Esophagus muscularis mucosa (tissue), 4 donors: ENCODE measurements at places on chromosomes 2 and 18. TPM values are rescaled to one million over a fixed set of nuclear protein-coding genes. Genes with fewer than 3 reads are reported as not detected.
A peak's percentile ranks its signal among the peaks of the same experiment; 100 is the strongest.

OSBPL6 gene
- 2.7 TPM for total RNA-seq

CD8B gene
- 2.0 TPM for total RNA-seq

- no peak for DNase-seq
- no peak overlapping the region for H3K4me3 ChIP-seq
- H3K36me3 ChIP-seq, result no peaks in the 10 kb centered on the region
- H3K4me1 ChIP-seq, result peaks cover 5% of the 10 kb centered on the region
- no peak overlapping the region for H3K27ac ChIP-seq
- no peaks in the 10 kb centered on the region for H3K27me3 ChIP-seq
Measured at GRCh38 chr2:215758691-215759090, 254.7 kb downstream of the MREG start.

DNA sequence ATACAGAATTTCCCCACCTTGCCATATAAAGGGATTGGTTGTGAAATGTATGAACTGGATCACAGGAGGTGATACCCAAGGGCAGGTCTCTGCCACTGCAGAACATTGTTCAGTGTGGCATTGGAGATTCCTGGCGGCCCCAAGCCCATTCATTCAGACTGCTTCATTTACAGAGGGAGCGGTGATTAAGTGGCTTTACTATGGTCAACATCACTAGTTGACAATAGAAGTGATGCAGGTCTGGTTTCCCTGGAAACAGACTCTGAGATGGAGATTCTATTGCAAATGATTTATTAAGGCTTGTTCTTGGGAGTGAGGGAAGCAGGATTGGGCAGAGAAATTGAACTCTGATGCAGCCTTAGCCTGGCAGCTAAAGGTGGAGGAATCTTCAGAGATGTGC lies 62.4 kb downstream of the ZDBF2 start:
- DNase-seq, result no peak
- H3K36me3 ChIP-seq, result no peaks in the 10 kb centered on the region

DNA sequence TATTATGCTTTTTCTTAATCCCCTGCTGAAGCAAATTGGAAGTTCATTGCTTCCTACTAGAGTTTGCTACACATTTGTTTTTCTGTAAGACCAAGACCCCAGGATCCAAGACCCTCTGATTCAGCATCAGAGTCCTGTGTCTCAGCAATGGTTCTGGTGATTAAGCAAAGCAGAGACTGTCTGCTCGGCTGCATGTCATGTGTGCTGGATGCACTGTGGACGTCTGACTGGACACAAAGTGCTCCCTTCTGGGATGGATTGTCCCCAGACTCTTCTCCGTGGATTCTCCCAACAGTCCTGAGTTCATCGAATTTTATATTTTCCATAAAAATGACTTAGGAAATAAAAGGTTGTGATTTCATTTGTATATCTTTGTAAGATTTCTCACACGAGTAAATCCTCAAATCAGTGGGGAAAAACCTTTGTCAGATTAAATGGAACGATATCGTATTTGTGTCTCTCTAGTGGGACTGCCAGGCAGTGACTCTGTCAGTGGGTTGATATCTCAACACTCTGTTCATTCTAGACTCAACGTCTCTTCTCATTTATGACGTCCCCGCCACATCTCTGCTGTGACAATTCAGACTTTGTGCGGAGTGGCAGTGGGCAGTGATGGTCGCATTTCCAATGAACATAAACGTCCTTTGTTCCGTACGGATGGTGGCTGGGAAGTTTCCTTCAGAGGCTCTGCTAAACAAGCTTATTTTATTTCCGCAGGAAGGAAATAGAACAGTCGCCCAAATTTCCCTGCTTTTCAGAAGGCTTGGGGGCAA lies 58.6 kb downstream of the NCAPH start:
- H3K27me3 ChIP-seq, result no peaks in the 10 kb centered on the region
- H3K36me3 ChIP-seq, result no peaks in the 10 kb centered on the region
- H3K27ac ChIP-seq, result no peak overlapping the region

GRCh38 chr2:41024816-41025215 lies 572.9 kb upstream of the SLC8A1 start:
- no peak overlapping the region for H3K27ac ChIP-seq
- H3K27me3 ChIP-seq, result no peaks in the 10 kb centered on the region
- no peaks in the 10 kb centered on the region for H3K4me1 ChIP-seq

DNA sequence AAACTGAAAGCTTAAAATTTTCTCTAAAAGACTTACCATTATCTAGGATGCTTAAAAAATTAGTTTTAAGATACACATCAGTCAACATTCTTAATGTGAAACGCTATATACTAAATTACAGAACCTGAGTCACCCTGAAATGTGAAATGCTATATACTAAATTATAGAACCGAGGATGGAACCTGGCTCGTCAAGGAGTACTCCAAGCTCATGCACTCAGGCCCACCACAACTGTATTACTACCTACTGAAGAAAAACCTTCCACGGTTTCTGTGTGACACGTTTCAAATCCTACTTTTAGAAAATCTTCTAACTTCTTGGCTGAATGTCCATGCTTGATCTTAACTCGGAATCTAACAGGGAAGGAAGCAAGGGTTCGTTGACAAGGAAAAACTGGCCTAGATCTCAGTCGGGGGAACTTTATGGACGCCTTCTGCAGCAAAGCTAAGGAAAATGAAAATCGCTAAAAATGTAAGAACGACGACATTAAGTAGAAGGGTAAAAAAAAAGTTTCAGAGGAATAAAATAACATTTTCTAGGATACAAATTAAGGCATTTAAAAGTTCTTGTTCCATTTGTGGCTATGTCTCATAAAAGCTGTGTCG lies 1.4 kb downstream of the PRKD3 start:
- peaks cover 30% of the 10 kb centered on the region for H3K4me1 ChIP-seq
- H3K4me3 ChIP-seq, result peak overlapping the region; percentile 93
- no peaks in the 10 kb centered on the region for H3K27me3 ChIP-seq
- H3K27ac ChIP-seq, result peak overlapping the region; percentile 94
